ENCODE measurements at places on chromosomes 4 and X. TPM values are rescaled to one million over a fixed set of nuclear protein-coding genes. Genes with fewer than 3 reads are reported as not detected.

Gene GAGE12E
- total RNA-seq: not detected

Gene LGI2
- 20.5 TPM for total RNA-seq

Gene OPRPN
- total RNA-seq: not detected

Gene DGKK
- total RNA-seq: not detected

Gene CFAP47
- total RNA-seq: 0.17 TPM

Gene SAGE1
- total RNA-seq: not detected

Gene ADGRG4
- not detected for total RNA-seq

Gene PCSK1N
- 127 TPM for total RNA-seq

Gene EREG
- not detected for total RNA-seq

Gene UPF3B
- 10.9 TPM for total RNA-seq

Gene EXOC1L
- 0.83 TPM for total RNA-seq

Gene HOPX
- 0.54 TPM for total RNA-seq

Gene CFP
- 0.49 TPM for total RNA-seq

DNA sequence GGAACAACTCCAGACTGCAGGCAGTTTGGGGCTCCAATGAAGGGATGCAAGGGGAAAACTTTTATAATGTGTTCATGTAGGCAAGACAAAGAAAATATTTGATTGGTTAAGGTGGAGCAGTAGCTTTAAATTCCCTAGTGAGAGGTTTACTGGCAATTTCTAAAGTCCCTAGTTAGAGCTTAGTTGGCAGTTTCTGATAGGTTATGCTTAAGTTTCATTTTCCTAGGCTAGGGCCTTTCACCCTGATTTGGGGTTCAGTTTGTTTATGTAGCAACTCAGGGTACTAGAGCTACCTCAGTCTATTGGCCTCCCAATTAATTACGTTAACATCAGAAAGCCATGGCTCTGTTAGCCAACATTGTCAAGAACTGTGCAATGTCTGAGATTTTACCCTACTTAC lies 14.6 kb downstream of the BBS12 start:
- DNase-seq: no peak

GRCh38 chrX:16464369-16464768 lies 185.6 kb upstream of the S100G start:
- no peak for DNase-seq

- DNase-seq: no peak
These were observed 825.6 kb upstream of the INTU start for GRCh38 chr4:126807132-126807531.

DNA sequence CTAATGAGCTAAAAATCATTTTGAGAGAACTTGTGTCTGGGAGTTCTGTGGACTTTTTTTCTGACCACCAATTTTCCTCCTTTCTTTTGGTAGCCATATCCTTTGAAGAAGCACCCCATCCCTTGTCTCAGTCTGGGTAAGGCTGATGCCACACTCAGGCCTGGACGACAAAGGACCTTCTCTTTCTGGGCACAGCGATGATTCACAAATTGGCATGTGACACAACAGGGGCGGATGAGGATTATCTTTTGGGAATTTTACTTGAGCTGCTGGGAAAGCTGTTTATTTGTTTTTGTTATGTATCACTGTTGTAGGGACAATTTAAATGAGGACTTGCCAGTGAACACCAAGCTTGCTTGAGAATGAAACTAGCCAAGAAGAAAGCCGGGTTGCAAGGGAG lies 233.4 kb upstream of the HAND2 start:
- no peak for DNase-seq

DNA sequence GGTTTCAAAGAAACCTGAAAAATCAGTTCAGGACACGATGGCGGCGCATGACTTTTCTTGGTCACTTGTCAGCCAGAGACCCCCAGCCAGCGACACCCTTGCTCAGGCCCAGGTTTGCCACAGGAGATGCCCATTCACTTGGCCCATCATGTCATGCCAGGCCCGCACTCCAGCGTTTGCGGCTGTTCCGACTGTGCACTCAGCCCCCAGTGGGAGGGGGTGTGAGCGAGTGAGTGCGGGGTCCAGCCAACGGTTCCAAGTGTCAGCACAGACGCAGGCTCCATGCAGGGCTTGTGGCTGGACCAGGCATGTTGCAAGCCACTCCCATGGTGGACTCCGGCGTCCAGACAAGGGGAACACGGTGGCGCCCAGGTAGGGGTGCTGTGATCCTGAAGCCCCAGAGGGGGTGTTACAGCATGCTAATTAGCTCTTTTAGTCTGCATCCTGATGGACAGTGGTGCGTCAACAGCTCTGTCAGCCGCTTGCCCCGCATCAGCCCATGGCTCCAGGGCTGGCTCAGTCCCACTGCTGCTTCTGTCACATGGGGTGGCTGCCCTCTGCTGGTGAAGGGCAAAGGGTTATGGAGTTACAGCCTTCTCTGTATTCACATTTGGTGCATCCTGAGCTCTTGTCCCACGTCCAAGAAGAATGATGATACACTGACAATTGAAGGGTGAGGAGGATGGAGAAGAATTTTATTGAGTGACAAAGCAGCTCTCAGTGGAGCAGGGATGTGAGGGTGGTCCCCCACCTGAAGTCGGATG lies 3.7 kb upstream of the MAEA start:
- no peak for DNase-seq

- no peak for DNase-seq
These were observed 57.4 kb downstream of the PTTG2 start for GRCh38 chr4:38017609-38018008.

GRCh38 chr4:154329268-154329868 lies 162.2 kb downstream of the DCHS2 start:
- no peak for DNase-seq

- no peak for DNase-seq
These were observed 25.7 kb upstream of the C1QTNF7 start for GRCh38 chr4:15402146-15402545.

DNA sequence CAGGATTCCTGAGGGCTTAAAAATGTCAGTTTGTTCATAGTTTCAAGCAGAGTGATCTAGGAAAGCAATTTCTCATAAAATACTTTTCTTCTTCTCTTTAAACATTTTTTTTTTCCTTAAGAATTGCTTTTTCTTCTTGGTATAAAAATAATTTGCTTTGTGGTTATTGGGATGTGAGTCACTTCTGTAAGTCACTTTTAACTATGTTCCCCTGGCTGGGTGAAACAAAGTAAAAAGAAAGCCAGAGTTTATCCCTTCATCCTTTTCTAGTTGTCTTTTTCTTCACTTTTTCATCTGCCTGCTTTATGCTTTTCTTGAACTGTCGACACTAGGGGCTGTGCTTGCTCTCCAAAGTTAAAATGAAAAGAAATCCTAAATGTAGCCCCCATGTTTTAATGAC lies 33.5 kb downstream of the ARSJ start:
- DNase-seq: no peak

GRCh38 chrX:134782796-134783195 lies 124.5 kb upstream of the PLAC1 start:
- no peak for DNase-seq

GRCh38 chrX:10726647-10727046 lies 106.3 kb upstream of the MID1 start:
- DNase-seq: no peak

DNA sequence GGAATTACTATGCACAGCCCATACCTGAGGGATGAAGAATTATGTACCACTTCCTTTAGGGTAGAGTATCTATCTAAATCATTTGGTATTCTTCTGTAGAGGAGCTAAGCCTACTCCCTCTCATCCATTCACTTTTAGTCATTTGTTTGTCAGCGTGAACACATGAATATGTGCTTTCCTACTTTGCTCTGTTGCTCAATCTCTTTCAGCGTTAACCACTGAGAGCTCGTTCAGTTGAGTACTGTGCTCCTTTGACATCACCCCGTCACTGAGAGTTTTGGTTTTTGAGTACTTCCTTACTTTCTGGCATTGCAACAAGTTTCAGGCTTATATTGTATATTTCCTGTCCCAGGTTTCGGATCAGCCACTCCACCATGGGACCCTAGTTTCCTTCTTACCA lies 700.6 kb downstream of the NLGN4X start:
- no peak for DNase-seq

DNA sequence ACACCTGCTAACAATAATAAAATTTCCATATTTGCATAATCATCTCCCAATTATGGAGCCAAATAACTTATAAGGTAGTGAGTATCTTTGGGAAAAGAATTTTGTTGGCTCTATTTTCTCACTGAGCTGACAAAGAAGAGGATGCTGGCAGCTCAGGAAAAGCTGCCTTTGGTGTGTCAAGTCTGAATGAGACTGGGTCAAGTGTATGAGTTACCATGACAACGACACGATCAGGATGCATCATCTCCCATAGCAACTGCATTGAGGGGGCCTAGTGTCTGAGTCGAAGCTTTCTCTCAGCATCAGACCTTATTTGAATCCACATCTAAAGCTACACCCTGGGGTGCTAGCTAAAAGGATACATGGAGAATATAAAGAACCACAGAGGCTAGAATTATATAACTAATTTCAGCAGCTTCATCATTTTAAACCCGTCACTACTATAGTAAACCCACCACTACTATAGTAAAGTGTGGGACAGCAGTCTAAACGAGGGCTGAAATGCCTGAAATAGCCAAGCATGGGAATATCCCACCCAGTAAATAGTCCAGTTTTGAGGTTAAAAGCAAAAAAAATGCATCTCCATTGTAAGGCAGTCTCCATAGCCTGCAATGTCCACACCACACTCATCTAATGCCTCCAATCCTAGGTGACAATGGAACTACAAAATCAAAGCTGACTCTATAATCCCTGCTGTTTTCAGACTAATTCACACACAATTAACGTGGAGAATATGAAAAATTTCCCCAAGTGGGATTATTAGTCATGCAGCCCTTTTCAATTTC lies 16.0 kb downstream of the GSPT2 start:
- no peak for DNase-seq

DNA sequence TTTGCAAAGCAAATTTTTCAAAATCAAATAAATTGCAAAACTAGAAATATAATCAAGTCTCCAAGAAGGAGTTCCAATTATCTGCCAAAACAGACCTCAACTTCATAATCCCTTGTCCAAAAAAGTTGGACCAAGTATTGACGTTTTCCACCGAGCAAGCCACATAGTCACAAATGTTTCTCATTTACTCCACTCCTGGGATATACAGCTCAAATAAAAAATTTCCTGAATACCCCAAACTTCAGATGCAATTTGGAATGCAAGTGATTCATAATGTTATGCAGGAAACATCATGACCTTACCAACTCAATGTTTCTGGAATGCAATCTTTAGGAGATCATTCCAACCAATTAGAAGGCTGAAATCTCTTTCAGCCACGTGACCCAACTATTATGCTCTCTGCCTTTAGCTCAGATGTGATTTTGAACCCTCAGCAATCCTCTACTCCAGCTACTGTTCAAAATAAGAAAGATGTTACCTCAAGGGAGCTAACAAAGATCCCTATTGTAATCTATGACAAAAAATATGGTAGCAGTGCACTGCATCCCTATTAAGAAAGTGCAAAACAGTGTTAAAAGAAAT lies 72.4 kb downstream of the PRDM5 start:
- DNase-seq: no peak

- no peak for DNase-seq
These were observed 20.8 kb upstream of the CEP135 start for GRCh38 chr4:55927803-55928437.

DNA sequence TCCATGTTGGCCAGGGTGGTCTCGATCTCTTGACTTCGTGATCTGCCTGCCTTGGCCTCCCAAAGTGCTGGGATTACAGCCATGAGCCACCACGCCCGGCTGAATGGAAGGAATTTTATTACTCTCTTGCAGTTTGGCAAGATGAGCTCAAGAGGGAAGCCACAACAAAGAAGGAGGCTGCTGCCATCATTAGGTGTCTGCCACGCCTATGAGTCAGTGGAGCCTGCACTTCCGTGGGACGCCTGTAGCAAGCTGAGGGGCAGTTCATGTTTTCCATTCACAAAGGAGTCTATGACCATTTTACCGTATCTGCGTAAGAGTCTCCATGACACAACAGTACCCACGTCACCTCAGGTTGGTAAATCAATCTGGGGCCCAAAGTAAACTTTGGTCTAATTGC lies 51.2 kb upstream of the CHRNA9 start:
- no peak for DNase-seq

DNA sequence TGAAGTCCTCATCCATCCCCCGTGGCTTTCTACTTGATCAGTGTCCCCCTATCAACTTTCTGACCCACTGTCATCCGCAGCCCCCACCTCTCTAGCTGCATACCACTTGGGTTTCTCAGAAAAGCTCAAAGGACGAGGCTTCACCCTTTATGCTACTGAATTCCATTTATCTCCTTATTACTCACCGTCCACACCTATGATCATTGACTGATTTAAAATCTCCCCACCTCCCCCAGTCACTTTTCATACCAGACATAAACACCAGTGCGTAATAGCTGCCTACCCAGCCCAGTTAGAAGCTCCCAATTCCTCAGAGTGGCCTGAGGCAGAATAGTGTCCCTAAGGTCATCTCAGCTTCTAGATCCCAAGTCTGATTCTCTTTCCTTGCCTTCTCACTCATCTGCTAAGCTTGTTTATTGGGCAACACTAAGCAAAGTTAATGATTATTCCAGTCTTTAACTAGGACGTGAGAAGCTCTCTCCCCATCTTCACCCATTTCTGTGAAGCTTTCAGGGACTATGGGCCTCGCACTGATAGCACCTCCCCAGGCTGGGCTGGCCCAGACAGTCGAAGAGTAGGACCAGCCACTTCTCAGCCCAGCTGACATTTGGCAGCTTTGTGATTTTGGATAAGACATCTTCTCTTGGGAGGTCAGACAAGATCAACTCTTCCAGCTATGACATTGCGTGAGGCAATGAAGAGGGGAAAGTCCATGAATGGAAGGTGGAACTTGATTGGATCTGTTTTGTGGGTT lies 7.2 kb upstream of the DDX60L start:
- no peak for DNase-seq

- DNase-seq: no peak
These were observed 46.4 kb upstream of the SPRY1 start for GRCh38 chr4:123350191-123350544.

DNA sequence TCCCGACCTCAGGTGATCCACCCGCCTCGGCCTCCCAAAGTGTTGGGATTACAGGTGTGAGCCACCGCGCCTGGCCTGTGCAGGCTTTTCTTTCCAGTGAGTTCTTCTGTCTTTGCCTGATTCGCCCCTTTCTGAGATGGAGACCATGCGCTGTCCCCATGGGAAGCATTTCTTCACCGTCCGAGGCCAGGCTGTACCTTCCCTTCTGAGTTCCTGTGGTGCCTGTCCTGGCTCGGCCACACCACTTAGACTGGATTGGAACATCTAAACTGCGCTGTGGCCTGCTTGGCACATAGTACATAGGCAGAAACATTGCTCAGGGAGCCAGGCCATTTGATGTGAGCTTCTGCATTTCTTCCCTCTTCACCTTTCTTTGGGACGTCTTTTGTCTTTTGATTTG lies 23.7 kb downstream of the FAM193A start:
- no peak for DNase-seq

Data from glutamatergic neuron (in vitro differentiated cells).